ENCODE measurements at places on chromosomes 1 and 21.

DNA sequence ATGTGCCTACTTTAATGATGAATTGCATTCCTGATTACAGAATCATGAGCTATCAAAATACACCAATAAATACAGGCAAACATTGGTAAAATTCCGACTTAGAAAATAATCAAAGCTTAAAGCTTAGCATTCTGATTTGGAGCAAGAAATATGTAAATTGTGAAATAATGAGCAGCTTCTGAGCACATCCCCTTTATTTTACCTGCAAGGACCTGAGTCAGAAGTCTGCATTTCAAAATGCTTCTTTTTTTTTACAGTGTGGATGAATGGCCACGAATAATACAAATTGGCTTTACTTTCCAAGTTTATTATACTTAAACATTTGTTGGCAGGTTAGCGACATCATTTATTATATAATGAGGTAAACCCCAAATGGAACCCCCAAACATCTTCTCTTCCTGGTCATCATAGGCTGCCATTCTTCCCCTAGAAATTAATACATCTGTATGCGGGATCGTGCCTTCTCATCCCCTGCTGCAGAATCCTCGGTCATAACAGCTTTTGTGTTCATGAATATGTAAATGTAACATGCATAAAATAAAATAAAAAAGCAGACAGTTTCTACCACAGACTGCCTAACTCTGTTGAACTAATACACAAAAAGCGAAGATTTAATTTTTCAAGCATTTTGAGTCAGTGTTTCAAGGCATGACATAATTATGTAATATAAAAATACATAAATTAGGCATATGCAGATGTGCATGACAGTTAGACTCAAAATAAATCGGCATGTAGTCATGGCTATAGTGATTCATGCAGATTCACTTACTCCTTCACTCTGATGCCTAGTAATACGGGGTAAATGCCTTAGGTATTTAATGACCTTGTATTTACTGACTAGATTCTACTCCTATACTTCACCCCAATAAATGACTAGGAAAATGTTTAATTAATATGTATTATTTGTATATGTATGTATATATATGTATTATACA lies 339.7 kb downstream of the USP25 start:
- no peak for DNase-seq

GRCh38 chr1:188023206-188023605 lies 1194.5 kb downstream of the PLA2G4A start:
- no peak for DNase-seq

DNA sequence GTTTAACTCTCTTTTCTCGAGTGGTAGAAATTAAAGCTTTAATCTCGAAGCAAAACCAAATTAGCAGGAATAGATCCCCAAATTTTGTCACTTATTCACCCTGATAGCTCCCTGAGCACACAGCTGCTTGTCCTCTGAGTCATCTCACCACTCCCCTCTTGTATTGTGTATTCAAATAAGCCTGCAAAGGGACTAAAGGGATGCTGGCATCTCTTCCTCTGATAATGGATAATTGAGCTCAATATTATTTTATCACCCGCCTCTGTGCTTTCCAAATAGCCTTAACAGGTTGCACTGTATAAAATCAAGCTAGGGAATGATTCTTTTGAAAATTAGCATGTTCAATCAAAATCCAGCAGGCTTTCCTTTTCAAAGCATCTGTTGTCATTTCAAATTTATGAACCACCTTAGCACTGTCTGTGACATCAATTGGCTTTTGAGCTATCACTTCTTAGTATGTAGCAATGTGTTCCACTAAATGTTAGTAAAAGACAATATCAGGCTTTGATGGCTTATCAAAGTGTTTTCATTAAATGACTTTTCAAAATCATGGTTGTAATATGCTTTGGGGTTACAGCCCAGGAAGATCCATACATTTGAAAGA lies 561.6 kb downstream of the PLA2G4A start:
- no peak for DNase-seq

GRCh38 chr1:228299211-228299610 lies 91.4 kb downstream of the OBSCN start:
- no peak for DNase-seq

- DNase-seq, result no peak
Measured at GRCh38 chr1:229894532-229894931, 172.5 kb upstream of the GALNT2 start.

DNA sequence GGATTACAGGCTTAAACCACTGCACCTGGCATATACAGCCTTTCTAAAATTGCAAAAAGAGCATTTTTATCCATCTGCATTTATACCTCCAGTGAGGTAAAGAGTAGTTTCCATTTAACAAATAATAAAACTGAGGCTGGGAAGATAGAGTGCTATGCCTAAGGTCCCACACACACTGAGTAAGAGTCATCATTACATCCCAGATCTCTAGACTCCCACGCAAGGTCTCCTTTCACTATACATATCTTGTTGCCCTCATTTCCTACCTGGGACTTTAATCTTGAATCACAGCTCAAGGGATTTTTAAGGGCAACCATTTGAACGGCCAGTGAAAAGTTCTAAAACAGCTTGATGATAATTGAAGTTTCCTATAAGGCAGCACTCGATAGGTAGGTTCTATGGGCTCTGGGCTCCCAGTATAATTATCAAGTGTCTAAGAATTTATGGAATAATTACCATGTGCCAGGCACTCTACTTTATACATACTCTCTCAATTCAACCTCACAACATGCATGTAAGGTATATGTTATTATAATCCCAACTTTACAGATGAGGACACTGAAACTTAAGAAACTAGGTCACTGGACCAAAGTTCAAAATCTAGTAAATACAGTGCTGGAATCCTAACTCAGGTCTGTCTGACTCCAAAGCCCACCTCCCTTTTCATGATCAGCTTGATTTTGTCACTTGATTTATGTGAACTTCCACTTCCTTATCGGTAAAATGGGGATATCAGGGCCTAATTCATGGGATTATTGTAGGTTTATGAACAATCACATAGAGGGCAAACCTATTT lies 23.3 kb upstream of the EPS15 start:
- DNase-seq, result no peak

GRCh38 chr1:162165528-162165927 lies 96.0 kb downstream of the NOS1AP start:
- DNase-seq, result no peak

DNA sequence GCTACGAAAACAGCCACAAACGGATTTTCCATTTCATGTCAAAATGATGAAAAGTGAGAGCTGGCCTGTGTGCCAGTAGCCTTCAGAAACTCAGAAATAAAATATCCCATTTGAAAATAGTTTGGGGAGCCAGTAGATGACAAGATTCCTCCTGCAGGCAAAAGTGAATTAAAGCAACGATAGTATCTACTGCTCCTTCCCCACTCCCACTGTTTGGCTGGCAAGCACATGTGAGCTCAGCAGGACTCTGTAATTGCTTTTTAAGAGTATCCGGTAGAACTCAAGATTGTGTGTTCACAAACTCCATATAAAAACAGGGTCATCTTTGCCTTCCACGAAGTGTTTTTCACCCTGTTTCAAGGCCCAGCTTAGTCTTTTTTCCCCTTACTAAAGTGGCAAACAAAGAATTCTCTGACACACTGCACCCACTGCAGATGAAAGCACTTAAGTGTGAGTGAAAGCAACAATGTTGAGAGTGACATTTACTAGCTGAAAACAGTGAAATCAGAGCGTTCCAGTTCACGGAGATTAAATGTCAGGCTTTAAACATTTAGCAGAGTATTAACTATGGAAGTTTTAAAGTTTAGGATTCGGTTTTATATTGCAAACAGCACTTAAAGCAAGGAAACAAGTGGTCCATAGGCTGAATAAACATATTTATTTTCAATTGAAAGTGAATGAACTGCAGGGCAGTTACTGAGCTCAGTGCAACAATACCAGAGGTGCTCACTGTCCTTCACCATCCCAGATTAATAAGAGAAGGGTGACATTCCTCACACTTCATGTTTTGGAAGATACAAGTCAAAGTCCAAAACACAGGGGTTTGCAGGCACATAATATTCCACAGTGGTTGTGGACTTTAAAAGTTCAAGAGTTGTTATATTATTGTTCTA lies 70.0 kb downstream of the ALG14 start:
- DNase-seq, result no peak

GRCh38 chr1:27887215-27888021 lies 15.1 kb downstream of the THEMIS2 start:
- no peak for DNase-seq

GRCh38 chr1:53266038-53266437 lies 27.7 kb upstream of the MAGOH start:
- DNase-seq, result no peak

GRCh38 chr1:1156140-1157032 lies 17.3 kb upstream of the TTLL10 start:
- no peak for DNase-seq

GRCh38 chr1:101101360-101101759 lies 75.8 kb upstream of the DPH5 start:
- no peak for DNase-seq

DNA sequence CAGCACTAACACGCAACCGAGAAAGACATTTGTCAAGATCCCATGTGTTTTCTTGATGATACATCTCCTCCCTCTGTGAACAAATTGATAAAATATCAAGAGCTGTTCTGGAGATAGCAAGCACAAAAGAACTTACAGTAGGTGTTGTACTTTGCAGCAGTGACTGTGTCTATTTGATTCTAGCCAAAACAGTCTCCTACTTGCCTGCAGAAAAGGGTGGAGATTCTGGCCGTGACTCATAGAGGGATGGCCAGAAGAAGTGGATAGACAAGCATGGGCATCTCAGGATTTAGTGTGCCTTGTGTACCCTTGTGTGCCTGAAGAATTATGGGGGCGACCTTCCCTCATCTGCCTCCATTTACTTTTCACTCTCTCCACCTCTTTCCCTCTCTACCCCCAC lies 458.4 kb upstream of the LRRC7 start:
- DNase-seq, result no peak

- DNase-seq, result no peak
Measured at GRCh38 chr1:103582464-103582863, 11.1 kb downstream of the AMY2B start.

GRCh38 chr1:18160290-18160942 lies 52.8 kb downstream of the IGSF21 start:
- no peak for DNase-seq

- no peak for DNase-seq
Measured at GRCh38 chr1:20278692-20279130, 12.0 kb upstream of the VWA5B1 start.

GRCh38 chr1:188427642-188428041 lies 1598.9 kb downstream of the PLA2G4A start:
- DNase-seq, result no peak

DNA sequence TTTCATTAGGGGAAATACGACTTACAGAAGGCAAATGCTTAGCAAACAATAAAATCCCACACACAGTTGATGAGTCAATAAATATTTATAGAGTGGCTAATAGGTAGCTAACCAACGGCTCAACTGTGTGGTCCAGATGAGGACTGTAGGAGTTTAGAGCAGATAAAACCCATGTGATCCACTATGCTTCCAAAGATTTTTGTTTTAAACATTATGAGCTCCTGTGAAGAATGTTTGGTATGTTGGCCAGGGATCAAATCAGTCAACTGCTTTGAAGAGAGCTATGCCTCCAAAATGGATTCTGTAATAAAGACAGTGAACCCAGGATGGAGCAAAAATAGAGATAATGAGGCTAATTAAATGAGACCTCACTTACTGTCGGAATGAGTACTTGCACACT lies 72.3 kb upstream of the COL11A1 start:
- no peak for DNase-seq

DNA sequence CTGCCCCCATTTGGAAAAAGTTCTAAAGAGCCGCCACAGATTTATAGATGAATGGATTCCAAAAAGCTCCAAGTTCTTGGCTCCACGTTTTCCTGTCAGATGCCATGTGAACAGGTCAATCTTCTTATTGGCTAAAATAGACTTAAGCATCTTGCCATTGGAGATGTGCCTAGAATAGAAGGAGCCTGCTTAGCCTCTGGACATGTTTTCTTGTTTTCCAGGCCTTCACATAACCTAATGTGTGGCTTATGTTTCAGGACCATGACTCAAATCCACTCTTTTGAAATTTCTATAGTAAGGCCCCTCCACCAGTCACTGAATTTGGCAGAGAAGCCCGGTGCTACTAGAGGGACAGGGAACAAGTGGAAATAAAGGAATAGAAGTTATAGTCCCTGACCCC lies 31.5 kb downstream of the PHC2 start:
- no peak for DNase-seq

- DNase-seq, result no peak
Measured at GRCh38 chr1:153390938-153391710, at the start of gene S100A8. Gene S100A8, minus strand, starts transcription at chr1:153391073. Its CDS starts 538 bp downstream, at chr1:153390535.

DNA sequence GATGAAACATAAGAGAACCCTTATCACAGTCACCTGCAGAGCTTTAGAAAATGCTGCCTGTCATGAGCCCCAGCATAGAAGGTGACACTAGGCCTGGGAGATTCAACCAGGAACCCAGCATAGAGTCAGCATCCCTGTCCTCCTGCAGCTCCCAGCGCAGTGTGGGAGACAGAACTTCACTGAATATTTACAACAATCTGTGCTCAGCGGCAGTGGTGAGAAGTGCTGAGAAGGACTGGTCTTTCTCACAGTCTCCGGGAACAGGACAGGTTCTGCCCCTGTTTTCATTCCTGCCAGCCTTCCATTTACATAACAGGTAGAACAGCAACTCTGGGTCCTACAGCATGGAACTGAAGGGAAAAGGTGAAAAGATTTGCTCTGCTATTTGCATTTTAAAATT lies 83.5 kb upstream of the GADD45A start:
- DNase-seq, result no peak

DNA sequence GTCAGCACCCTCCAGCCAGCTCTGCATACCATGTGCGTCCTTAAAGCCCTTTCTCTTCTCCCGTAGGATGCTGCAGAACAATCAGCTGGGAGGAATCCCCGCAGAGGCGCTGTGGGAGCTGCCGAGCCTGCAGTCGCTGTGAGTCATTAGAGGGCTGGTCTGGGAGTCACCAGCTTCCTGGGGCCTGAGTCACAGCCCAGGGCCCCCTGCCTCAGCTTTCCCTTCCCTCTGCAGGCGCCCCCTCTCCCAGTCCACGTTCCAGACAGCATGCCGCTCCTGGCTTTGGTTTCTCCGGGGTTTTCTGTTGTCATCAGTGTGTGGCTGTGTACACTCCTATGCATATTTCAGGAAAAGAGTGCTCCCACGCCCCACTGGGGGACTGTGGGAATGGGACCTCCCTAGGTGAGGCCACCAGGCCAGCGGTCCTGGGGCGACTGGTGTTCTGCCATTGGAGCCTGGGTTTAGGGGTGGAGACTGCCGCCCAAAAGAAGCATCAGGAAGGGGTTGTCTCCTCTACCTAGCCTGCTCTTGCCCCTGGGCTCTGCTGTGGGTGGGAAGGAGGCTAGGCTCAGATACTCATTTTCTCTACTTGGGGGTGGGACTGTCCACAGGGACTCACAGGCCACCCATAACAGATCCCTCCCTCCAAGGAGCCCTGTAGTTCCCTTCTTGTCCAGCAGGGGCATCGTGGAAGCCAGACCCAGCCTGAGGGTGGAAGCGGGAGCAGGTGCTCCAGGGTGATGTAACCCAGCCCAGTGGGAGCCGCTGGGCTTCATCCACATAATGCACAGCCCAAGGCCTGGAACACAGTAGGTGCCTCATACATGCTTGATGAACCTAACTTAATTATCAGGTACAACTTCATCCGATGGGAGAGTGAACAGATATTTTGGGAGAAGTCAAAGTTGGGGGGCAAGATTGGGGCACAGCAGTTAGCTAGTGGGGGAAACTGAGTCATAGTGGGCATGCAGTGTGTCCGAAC lies 42.5 kb downstream of the LGR6 start:
- peak; percentile 42 for DNase-seq
